NCI-H187 treated with DMSO at 0.1 percent for 48 hours (cell line): ENCODE measurements at places on chromosomes 2 and 18.

- no peak for DNase-seq
These were observed 197.8 kb upstream of the MEIS1 start for GRCh38 chr2:66236816-66237802.

DNA sequence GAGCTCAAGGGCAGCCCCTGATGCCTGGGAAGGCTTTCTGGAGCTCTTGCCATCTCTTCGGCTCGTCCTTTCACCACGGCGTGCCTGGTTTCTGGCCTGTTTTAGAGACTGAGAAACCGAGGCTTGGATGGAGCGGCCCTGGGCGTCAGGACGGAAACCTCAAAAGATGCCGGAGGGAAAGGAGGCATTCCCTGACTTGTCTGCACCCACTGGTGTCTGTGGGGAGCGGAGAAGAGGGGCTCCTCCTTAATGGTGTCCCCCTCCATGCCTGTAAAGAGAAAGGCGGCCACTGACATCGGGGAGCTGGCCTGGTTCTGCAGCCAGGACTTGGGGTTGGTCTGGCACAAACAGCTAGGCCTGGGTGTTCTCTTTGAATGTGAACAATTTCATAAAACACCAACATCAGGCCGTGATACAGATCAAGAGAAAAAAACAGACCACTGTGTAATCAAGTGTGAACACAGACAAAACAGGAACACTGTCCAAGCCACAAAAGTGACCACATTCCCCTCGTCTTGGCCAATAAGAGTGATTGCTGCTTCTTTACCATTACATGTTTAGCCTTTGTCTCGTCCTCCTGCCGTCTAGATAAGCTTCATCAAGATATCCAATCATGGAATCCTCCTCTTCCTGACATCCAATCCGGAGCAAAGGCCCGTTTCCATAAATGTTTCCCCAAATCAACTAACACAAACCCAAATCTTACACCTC lies 633 bp upstream of the ILKAP start:
- DNase-seq = no peak

- DNase-seq = no peak
These were observed 59.1 kb downstream of the ZEB2 start for GRCh38 chr2:144460727-144461307.

DNA sequence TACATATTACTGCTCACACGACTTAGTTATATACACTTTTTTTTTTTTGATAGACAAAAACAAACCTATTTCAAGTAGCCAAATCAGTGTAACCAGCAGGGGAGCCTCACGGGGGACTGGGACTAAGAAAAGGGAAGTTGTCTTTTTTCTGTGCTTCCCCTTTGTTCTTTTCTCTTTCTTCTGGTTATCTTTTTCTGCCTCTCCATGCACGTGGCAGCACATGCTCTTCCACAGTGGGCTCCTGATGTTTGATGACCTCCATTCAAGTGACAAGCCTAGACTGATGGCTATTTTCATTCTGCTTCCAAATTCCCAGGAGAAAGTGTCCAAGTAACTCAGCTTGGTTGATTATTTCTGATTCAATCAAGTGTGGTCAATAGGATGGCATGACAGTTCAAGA lies 98.2 kb upstream of the STK39 start:
- DNase-seq = no peak

- DNase-seq = no peak
These were observed 321.9 kb upstream of the PKDCC start for GRCh38 chr2:41725901-41726300.

GRCh38 chr2:241817126-241817820 lies 8.3 kb downstream of the NEU4 start:
- no peak for DNase-seq

- no peak for DNase-seq
These were observed 74.0 kb upstream of the BCL2L11 start for GRCh38 chr2:111046670-111047069.

GRCh38 chr18:63736876-63737275 lies 34.1 kb downstream of the SERPINB11 start:
- DNase-seq = no peak

DNA sequence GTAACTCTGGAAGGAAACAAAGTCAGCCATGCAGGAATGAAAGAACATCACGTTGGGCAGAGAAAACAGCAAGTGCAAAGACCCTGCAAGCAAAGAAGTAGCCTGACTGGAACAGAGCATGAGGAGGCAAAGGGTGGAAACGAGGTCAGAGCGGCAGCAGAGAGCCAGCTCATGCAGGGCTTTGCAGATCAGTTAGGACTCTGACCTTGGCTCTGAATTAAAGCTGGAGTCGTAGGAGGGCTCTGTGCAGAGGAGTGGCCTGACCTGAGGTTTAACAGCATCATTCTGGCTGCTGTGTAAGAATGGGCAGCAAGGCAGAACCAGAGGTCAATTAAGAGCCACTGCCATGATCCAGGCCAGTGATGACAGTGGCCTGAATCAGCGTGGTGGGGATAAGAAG lies 220.7 kb downstream of the PRKCE start:
- DNase-seq = no peak

- DNase-seq = no peak
These were observed 14.0 kb downstream of the ALPG start for GRCh38 chr2:232420463-232421188.

DNA sequence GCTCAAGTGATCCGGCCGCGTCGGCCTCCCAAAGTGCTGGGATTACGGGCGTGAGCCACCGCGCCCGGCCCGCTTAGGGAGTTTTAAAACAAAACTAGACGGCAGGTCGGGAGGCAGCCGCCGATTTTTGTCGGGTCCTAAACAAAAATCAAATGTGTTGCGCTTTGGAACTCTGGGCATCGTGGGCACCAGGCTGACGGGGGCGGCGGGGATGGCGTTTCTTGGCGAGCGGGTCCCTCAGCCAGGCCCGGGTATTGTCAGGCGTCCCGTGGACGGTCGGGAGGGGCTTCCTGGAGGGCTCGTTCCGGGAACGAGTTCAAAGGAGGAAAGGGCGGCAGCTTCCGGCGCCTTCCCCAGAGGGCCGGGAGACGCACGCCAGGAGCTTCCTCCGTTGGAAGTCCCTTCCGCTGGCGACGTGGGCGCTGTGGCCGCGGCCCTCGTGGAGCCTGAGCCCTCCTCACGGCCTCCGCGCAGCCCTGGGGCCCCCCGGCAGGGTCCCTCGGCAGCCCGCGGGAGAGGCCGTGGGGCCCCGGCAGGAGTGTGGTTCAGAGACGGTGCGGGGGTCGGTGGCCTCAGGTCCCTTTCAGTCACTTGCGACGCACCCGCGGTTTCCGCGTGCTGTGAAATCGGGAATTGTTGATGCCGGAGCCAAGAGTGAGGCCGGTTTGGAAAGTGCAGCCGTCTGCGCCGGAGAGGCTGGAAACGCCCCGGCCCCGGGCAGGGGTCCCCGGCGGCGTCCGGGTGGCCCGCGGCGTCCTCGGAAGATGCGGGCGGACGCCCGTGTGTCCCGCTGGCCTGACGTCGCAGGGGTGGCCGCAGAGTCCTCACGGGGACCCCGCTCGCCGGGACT lies 59.3 kb downstream of the EMILIN2 start:
- no peak for DNase-seq

DNA sequence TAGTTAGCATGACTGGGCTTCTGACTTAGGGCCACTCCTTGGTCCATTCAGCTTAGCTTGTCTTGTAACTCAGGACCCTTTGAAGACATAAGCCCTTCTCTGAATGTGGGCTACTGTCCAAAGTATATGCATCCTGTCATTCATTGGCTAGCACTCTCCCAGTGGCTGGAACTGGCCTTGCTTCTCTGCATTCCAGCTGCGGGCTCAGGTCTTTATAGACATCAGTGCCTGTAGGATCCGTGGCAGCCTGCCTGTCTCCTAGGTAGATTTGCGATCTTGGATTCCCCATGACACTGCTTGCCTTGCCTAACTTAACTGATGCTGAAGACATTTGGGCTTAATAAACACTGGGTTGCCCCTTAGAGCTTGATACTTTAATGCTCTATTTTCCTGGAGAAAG lies 170.1 kb downstream of the DCC start:
- DNase-seq = no peak

GRCh38 chr18:26746826-26747475 lies 118.6 kb downstream of the AQP4 start:
- no peak for DNase-seq

- no peak for DNase-seq
These were observed 10.7 kb downstream of the RPL31 start for GRCh38 chr2:101012706-101013181.

DNA sequence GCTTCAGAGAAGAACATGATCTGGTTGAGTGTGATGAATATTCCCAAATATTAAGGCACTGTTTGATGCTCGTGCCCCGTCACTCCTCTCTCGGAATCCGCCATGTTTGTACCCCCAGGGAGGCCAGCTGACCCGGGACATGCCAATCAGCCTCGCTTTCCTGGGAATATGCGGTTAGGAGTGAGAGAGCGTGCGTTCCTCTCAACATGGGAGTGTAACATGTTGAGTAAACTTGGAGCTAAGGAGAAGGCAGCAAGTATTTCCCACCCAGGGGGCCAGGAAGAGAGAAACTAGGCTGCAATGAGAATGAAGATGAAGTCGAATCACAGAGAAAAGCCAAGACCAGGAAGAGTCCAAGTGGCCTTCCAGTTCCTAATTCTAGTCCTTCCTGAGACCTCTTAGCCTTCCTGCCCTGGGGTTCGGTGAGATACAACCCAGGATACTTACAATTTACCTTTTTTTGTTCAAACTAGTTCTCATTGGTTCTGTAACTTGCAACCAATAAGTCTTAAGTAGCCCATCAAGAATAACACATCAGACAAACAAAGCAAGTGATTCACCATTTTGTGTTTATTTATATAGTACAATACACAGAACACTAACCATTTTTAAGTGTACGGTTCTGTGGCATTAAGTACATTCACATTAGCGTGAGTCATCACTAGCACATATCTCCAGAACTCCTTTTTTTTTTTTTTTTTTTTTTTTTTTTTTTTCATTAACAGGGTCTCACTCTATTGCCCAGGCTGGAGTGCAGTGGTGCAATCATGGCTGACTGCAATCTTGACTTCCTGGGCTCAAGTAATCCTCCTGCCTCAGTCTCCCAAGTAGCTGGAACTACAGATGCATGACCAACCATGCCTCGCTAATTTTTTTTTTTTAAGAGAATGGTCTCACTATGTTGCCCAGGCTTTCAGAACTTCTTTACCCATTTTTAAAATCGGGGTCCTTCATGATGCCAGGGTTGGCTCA lies 36.4 kb upstream of the SLC1A4 start:
- DNase-seq = no peak

DNA sequence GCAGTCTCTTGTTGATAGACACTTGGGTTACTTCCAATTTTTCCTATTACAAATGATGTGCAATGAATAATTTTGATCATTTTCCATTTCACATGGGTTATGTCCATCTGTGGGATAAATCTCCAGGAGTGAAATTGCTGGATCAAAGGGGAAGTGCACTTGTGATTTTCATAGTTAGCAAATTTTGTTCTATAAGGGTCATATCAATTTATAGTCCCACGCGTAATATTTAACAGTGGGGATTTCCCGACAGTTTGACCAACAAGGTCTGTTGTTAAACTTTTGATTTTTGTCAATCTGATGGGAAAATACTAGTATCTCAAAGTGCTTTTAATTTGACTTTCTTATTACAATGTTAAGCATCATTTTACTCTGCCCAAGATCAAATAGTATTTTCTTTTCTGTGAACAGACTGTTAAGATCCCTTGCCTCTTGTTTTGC lies 8.3 kb downstream of the IL1B start:
- DNase-seq = no peak

DNA sequence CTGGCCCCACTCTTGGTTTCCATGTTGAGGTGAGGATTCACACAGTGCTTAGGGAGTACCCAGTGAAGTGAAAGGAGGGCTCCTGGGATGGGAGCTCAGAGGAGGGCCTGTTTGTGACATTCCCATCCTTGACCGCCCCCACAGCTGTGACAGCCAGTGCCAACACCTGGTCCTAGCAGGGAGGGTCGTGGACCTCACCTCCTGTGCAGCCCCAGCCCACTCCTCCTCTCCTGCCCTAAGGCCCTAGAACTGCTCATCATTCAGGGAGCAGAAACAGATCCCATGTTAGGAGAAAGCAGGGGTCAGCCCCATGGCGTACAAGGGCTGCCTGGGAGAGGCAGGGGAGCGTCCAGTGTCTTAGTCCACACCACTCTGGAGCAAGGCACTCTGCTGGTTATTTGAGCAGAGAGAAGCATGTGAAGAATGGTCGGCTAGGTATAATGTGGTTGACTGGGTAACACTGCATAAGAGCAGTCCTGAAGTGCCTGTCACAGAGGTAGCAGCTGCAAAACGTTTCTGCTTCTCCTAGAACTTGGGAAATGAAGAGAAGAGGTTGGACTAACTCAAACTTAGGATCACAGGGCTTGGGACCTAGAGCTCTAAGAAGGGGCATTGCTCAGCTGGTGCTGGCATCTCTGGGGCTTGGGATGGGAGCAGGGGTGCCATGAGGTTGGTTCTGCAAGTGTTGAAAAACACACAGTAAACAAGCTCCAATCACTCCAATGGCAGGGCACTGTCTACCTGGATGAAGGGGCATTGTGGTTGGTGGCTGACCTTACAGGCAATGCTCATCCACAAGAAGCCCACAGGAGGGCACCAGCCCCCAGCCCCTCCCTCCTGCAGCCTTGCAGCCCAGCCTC lies 55.6 kb downstream of the FAM168B start:
- DNase-seq = no peak

DNA sequence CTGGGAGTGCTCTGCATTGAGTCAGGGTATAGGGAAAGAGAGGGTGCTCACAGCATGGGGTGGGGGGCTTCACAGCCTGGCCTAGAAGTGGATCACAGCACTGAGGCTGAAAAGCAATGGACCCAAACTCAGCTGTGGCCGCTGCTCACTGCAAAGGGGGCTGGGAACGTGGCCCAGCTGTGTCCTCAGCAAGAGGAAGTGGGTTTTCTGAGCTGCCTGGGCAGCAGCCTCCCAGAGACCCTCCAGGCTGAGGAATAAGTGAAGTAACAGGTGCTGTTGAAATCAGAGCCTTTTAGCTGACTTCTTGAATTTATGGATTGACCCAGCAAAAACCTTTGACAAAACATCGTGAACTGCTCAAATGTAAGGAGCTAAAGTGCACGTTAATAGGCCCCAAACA lies 35.2 kb downstream of the PTGR3 start:
- no peak for DNase-seq

DNA sequence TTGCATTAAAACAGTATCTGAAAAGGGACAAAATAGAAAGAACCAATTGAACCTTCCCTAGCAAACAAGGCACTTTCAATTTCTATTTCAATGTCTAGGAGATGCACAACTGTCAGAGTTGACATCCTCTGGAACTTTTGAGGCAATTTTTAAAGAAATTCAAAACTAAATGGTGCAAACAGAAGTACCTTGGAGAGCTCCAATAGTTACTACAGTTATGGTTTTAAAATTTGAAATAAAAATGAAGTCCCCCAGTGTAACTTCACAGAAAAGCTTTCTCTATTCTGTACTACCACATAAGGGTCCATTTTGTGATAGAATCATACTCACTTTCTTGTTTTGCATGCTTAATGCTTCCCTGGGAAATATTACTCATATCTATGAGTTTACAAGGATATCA lies 162.1 kb downstream of the KCNH7 start:
- DNase-seq = no peak

- no peak for DNase-seq
These were observed 231.3 kb downstream of the HDAC4 start for GRCh38 chr2:239169311-239170048.

DNA sequence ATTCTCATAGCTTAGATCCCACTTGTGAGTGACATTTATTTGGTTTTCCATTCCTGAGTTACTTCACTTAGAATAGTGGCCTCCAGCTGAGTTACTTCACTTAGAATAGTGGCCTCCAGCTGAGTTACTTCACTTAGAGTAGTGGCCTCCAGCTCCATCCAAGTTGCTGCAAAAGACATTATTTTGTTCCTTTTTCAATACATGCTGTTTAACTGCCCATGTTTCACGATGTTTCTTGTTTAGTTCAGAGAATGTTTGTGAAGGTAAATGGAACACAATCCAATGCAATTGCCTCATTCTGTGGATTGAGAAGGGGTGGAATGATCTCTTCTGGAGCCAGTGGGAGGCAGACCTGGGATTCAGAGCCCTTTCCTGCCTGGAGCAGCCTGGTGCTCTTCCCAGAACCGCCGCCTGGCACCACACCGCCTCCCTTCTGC lies 273.5 kb upstream of the ATP5MC3 start:
- no peak for DNase-seq
